ENCODE measurements at places on chromosomes 16 and 17.

- no peak for DNase-seq
Measured at GRCh38 chr16:24165273-24165672, 90.9 kb upstream of the CACNG3 start.

GRCh38 chr17:50641357-50641756, 6.7 kb downstream of the ABCC3 start:
- no peak for DNase-seq

GRCh38 chr16:4113358-4114256, 2.6 kb downstream of the ADCY9 start:
- DNase-seq, result no peak

GRCh38 chr16:3951861-3952736, 71.6 kb upstream of the CREBBP start:
- DNase-seq, result no peak

GRCh38 chr17:64024781-64025731, 4.6 kb upstream of the ICAM2 start:
- peak; percentile 44 for DNase-seq

DNA sequence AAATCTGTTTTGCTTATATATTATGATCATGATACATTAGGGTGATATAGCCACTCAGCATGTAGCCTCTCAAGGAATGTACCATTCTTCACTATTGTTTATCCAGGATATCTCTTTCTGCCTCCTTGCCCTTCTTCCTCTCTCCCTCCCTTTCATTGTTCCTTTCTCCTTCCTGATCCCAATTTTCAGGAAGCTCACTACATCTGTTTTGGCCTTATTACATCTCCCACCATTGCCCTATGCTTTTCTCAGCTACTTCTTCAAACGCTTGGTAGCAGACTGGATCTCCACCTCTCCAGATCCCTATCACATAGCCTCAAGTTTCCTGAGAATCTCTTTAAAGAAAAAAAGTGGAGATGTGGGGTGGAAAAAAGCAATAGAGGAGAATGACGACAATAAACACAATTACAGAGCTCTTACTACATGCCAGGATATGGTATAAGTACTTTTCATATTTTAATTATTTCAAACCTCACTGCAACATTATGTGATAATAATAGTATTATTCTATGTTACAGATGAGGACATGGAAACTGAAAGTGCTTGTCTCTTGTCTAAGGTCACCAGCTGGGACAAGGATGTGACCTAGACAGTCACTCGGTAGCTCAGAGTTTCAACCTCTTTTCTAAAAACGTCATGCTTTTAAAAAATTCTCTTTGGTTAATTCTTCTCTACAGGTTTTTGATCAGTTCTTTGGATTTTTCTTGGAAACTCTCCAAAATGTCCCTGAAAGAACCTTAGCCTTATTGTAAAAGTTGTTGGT, 959.1 kb downstream of the CDH11 start:
- no peak for DNase-seq

DNA sequence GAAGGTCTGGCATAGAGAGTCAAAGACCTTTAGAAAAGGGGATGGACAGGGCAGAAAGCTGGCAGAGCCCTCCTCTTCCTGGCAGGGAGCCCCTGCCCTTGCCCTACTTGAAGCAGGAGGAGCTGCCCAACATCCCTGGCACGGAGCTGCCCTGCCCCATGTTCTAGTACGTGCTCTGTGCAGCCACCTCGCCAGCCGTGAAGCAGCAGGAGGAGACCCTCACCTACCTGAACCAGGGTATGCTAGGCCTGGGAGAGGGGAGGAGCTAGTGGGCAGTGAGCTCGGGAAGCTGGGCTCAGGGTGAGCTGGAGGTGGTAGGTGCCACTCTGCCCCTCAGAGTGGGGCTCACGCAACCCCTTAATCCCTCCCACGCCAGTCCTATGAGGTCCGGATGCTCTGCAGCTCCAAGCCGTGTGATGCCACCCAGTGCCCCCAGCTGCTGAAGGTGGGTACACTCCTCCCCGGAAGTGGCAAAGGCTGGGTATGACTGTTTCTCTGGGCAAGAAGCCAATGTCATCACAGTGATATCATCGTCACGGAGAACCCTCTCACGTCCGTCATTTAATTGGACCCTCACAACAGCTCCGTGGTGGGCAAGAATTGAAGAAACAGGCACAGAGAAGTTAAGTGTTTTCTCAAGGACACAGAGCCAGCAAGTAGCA, 12.7 kb upstream of the STAC2 start:
- peak; percentile 74 for DNase-seq

- DNase-seq, result no peak
Measured at GRCh38 chr17:28622186-28622585, 8.2 kb upstream of the RSKR start.

DNA sequence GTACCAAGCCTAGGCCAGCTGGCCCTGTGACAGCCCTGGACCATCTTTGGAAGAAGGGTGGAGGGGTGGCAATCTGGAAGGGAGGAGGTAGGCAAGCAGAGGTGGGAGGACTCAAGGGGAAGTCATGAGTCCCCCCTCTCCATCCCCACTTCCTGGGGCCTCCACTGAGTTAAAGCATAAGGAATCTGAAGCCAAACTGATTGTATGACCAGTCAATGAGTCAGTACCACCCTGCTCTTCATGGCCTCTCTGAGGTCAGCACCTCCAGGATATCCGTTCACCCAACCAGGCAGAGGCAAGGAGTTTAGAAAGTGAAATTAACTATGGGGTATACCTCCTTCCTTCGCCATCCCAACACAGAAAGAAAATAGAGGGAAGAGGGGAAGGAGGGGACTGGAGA, 272.7 kb downstream of the SOX9 start:
- no peak for DNase-seq

- DNase-seq, result no peak
Measured at GRCh38 chr17:50330151-50330775, 15.7 kb upstream of the XYLT2 start.

DNA sequence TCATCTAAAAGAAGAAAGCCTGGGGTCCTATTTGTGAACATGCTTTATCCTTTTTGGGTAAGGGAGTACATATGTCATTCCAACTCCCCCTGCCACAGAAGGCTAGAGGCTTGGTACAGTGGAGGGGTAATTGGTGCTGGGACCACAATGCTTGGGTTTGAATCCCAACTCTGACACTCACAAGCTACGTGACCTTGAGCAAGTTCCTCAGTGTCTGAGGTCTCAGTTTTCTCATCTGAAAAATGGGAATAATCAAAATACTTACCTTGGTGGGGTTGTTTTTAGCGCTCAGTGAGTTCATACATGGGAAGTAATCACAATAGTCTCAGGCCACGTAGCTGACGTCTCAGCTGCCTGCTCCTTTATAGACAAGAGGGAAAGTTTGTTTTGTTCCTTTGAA, 150.8 kb downstream of the CPPED1 start:
- DNase-seq, result no peak

GRCh38 chr17:18944646-18945045, 7.3 kb upstream of the SLC5A10 start:
- DNase-seq, result no peak

GRCh38 chr17:16243801-16244567, 27.0 kb downstream of the PIGL start:
- DNase-seq, result no peak

GRCh38 chr16:27304881-27305745, 8.7 kb upstream of the IL4R start:
- no peak for DNase-seq

GRCh38 chr17:68004201-68004600, 7.9 kb upstream of the C17orf58 start:
- DNase-seq, result no peak

- DNase-seq, result no peak
Measured at GRCh38 chr17:54948380-54948779, 20.1 kb downstream of the COX11 start.

GRCh38 chr17:40373324-40373723, 8.8 kb upstream of the GJD3 start:
- DNase-seq, result no peak

- DNase-seq, result peak; percentile 63
Measured at GRCh38 chr17:29140631-29141513, 39.3 kb downstream of the MYO18A start.

DNA sequence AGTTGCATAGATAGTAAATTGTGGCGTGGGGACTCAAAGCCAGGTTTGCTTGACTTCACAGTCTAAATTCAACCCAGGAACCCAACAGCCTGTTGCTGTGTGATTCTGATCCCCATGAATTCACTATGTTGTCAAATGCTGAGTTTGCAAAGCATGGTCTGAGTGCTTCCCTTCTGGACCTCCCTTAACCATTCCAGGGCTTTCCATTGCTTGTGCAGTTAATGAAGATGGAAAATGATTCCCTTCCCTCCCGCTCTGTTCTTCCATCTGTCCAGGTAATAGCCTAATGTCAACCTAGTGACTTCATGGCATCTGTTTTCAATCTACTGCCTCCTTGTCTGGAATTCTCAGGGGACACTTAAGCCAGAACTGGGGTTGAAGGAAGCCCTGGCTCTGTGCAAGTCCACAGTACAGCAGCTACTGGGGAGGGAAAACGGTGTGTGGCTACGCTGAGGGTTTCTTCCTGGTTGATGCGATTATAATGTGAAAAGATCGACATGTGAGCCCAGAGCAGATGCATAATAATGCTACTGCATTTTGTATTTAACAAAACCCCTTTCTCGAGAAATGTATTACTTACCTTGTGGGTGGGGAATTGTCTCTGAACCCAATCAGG, 206.7 kb downstream of the CDH13 start:
- DNase-seq, result no peak

- DNase-seq, result no peak
Measured at GRCh38 chr17:17039911-17040310, 2.3 kb upstream of the MPRIP start.

- no peak for DNase-seq
Measured at GRCh38 chr17:83203073-83203471, 123.7 kb downstream of the METRNL start.

DNA sequence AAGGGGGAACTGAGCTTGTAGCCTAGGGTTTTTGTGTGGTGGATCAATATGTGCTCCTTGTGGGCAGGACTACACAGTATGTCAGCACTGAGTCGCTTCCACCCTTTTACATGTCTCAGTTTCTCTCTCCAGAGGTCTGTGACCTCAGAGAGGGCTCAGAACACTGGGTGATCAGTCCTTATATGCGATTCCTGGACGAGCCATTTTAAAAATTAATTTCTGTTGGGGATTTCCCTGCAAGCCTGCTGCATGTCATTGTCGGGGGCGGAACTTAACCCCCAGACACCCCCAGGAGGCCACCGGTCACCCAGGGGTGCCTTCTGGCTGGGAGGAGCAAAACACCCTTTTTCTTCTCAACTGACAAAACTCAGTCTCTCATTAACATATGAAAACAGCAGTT, 14.1 kb downstream of the DHRS7B start:
- no peak for DNase-seq

GRCh38 chr16:7746941-7747340, 414.3 kb downstream of the RBFOX1 start:
- no peak for DNase-seq

- DNase-seq, result no peak
Measured at GRCh38 chr16:2776500-2777139, 460 bp downstream of the ELOB start.

DNA sequence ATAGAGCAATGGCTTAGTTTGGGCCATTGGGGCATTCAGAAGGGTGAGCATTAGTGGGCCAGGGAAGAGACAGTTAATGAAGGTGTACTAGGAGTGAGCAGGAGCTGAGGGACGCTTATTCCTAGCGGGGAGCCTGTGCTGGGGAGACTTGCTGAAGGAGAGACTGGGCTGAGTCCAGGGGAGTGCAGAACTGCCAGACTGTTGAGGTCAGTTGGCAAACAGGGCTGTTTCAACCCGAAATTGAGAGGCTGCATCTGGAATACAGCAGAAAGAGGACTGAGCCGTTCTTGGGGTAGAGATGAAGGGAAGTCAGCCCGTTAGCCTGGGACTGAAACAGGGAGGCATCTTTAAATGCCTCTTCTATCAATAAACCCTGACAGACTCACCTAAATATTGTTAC, 33.2 kb downstream of the MAP2K6 start:
- no peak for DNase-seq

GRCh38 chr17:78351449-78352006, 8.3 kb downstream of the SOCS3 start:
- DNase-seq, result no peak

DNA sequence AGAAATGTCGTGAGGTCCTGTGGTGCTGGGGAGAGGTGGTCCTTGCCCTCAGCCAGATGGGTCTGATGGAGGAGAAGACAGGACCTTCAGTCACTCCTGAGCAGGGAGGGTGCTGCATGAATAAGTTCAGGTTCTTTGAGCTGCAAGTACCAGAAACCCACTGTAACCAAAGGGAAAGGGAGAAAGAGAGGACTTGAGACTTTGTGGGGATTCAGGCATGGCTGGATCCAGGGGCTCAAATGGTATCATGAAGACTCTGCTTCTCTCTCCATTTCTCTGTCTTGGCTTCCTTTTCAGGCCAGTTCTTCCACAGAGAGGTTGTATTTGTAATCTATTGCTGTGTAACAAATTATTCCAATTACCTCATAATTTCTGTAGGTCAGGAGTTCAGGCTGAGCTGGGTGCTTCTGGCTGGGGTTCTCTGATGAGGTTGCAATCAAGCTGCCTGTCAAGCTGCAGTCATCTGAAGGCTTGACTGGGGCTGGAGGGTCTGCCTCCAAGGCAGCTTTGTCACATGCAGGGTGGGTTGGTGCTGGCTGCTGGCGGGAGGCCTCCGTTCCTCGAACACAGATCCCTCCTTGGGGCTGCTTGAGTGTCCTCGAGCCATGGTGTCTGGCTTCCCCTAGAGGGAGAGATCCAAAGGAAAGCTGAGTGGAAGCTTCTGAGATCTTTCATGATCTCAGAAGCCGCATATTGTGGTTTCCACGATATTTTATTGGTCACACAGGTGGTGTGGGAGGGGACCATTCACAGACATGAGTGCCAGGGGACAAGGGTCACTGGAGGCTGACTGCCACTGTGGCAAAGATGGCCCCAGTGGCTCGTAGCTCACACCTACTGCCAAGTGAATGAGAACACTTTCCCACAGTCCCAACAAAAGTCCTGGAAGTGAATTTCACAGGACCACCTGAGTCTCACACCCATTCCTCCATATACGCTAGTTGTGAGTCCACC, 5.9 kb upstream of the ADCY7 start:
- DNase-seq, result no peak

GRCh38 chr17:61362852-61363600, 36.6 kb upstream of the TBX2 start:
- no peak for DNase-seq

GRCh38 chr17:72970797-72971196, 121.7 kb downstream of the SLC39A11 start:
- no peak for DNase-seq

All from activated CD4-positive, alpha-beta T cell treated with anti-CD3 and anti-CD28 coated beads, Interleukin-2, amount 50 U/mL, for 1 hour (primary cell).